Renal cortical epithelial cell (primary cell): ENCODE measurements at places on chromosomes 2 and 18. TPM values are rescaled to one million over a fixed set of nuclear protein-coding genes. Genes with fewer than 3 reads are reported as not detected.

FEV gene
- not detected in 2 replicates for total RNA-seq

SRD5A2 gene
- 0.20 TPM in 1 of 2 replicates, not detected in the other for total RNA-seq

NYAP2 gene
- not detected in 2 replicates for total RNA-seq

ANKRD30B gene
- total RNA-seq: not detected in 2 replicates

KHK gene
- 1.1 and 3.0 TPM in 2 replicates for total RNA-seq

ST6GAL2 gene
- 0.10 and 1.4 TPM in 2 replicates for total RNA-seq

PMAIP1 gene
- 11.6 and 69.3 TPM in 2 replicates for total RNA-seq

- peak; percentile 41 for DNase-seq
Observed at GRCh38 chr2:108377401-108377800, 353 bp upstream of the SULT1C4 start.

DNA sequence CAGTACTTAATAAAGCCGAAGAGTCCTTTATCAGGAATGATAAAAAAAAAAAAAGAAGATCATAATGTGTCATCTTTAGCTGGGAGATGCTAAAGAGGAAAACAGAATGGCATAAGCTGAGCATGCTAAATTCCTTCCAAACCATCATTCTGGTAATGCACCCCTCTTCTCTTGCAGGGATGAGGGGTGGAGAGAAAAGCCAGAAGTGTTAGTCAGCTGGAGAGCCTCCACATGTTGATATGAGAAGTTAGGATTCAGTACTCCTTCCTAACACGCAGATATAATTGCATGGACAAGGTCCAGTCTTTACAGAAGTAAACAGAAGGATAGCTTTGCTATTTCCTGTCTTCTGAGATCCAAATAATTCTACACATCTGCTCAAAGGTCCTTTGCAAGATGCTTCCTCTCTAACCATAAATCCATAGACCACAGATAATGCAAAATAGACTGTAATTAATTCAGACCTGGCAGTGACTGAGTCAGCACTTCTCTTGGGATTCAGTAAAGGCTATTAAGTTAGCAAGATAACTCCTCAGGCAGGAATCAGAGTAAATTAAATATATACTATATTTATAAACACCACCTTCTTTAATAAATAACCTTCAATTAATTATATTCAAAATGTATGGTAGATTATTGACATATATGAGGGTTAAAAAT, 930.0 kb upstream of the KLHL29 start:
- DNase-seq: no peak

DNA sequence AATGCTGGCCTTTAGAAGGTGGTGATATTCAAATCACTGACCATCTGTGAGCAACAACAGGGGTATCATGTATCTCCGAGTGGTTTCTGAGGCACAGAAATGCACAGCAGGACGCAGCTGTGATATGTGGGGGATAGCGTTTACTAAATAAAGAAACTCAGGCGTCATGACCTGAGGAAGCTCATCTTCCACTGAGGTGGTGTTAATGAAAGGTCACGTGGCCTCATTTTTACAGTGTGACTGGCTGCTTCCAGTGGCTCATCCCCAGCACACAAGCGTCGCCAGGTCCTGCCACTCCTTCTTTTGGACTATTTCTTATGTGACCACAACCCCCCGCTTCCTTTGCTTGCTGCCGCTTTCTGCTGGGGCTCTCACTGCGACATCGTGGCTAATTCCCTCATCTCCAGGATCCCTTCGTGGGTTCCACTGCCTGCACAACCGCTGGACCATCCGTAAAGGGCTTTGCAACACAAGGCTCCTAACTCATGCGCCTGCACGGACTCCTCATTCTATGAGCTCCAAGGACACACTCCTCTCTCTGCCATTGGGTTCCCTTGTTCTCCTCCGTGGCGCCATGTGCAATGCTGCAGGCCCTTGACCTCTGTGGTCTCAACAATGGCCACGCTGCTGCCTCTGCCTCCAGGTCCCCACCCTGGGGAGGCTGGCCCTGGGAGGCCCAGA, 109.3 kb downstream of the MBP start:
- no peak for DNase-seq

DNA sequence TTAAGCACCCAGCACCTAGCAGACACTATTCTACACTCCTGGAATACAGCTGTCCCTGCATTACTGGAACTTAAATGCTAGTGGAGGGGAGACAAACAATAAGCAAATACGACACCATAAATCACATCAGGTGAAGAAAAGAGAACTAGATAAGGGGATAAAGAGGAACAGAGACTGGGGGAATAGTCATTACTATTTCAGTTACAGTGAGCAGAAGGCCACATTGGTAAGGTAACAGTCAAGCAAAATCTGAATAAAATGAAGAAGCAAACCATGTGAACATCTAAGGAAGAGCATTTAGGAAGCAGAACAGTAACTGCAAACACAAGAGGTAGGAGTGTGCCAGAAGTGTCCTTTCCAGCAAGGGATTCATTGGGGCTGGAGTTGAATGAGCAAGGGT, 77.0 kb upstream of the PTPRM start:
- no peak for DNase-seq

- no peak for DNase-seq
Observed at GRCh38 chr2:25707927-25708590, 34.7 kb upstream of the DTNB start.

- peak; percentile 59 for DNase-seq
Observed at GRCh38 chr2:212548455-212548819, 9.8 kb upstream of the ERBB4 start.

GRCh38 chr18:63762518-63762917, 12.7 kb upstream of the SERPINB7 start:
- peak; percentile 68 for DNase-seq

DNA sequence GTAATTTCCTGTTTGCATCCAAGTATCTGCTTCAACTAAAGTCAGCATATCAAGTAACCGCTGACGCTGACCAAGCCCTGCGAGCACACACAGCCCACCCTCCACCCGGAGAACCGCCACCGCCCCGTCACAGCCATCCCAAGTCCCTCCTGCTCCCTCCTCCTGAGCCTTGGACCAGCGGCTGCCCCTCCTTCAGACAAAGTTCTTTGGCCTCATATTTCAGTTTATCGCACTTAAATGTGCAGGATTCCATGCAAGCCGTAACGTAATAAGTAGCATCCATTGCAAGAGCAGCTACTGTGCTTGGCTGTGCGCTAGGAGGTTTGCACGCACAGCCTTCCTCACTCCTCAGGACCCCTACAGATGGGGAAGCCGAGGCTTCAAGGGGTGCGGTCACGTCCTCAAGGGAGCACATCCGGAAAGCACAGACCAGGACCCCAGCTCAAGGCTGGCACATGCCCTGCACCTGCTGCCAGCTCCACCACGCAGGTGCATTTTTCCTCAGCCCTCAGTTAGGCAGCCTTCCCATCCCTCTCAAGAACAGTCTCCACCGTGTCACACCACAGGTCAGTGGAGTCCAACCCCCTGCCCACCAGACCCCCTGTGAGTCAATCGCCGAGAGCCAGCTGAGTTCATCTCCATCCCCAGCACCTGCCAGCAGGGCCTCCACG, 17.1 kb downstream of the PXDN start:
- DNase-seq: no peak

DNA sequence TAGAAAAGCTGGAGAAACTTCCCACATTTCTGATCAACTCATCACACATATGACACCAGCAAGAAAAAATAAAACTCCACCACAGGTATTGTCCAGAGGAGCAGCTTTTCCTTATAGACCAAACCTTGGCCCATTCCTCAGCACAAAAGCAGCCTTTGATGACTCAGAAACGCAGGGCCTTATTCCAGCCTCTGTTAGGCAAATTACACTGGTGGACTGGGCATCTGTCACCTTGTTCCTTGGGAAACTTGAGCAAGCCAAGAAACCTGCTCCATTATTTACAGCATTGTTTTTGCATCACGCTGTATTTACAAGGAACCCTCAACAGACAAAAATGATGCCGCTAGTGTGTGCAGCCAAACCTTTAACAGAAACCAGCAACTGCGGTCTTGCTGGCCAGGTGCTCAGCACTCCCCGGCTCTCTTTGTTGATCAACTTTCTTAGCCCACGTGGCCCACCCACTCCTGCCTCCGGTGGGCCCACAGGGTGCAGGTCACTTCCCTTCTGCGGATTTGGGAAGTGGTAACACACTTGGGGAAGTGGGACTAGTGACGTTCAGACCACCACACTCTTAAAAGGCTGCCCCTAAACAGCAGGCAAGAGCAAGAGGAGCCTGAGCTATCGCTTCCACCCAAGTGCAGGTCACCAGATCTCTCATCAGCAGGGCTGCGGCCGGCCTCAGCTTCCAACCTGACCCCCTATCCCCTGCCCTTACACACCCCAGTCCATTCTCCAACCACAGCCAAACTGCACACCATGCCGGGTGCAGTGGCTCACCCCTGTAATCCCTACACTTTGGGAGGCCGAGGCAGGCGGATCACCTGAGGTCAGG, 1.5 kb downstream of the AP1S3 start:
- DNase-seq: peak; percentile 53

DNA sequence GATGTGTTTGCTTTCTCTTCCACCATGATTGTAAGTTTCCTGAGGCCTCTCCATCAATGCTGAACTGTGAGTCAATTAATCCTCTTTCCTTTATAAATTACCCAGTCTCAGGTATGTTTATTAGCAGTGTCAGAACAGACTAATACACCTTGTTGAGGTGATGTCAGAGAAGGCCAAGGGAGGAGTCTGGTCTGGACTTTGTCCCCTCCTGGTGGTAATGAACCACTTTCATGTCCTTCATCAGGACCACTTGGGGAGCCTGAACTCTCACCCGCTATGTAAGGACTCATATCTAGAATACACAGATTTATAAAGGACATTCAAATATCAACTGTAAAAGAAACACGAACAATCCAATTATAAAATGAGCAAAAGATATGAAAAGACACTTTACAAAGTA, 2.9 kb upstream of the CTAGE1 start:
- DNase-seq: no peak

DNA sequence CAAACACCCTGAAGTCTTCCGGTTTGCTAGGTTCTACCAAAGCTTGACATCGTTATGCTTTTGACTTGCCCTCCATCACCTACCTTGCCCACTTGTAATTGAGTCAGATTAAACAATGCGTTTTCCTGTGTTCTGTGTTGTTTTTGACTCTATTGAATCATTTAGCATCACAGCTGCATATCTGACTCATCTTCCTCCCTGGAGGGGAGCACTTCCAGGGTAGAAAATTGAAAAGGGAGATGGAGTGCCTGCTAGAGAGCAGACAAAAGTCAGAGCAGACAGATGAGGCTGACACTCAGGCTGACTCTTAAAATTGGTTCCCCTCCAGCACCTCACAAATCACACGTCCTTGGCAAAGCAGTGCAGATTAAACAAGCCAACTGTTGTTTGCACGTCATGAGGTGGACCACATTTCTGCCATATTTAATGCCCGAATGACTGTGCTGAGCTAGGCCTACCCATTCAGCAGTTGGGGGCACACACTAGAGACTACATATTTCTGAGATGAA, 2.2 kb downstream of the MPP4 start:
- peak; percentile 54 for DNase-seq

DNA sequence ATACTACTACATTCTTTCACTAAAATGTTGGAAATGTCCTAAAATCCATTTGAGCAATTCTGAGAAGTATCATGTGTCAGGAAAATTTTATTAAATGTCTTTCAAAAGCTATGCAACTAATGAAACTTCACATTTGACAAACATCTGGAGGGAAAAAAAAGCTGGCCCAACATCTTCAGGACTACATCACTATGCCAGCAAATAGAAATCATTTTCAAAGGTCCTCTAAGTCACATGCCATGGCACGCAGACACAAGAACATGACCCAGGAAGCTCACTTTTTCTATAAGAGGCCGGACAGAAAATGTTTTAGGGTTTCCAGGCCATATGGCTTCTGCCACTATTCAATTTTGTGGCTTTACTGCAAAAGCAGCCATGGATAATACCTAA, 11.6 kb downstream of the KANSL3 start:
- DNase-seq: no peak

GRCh38 chr2:12045864-12046291, 299.4 kb downstream of the LPIN1 start:
- DNase-seq: no peak

DNA sequence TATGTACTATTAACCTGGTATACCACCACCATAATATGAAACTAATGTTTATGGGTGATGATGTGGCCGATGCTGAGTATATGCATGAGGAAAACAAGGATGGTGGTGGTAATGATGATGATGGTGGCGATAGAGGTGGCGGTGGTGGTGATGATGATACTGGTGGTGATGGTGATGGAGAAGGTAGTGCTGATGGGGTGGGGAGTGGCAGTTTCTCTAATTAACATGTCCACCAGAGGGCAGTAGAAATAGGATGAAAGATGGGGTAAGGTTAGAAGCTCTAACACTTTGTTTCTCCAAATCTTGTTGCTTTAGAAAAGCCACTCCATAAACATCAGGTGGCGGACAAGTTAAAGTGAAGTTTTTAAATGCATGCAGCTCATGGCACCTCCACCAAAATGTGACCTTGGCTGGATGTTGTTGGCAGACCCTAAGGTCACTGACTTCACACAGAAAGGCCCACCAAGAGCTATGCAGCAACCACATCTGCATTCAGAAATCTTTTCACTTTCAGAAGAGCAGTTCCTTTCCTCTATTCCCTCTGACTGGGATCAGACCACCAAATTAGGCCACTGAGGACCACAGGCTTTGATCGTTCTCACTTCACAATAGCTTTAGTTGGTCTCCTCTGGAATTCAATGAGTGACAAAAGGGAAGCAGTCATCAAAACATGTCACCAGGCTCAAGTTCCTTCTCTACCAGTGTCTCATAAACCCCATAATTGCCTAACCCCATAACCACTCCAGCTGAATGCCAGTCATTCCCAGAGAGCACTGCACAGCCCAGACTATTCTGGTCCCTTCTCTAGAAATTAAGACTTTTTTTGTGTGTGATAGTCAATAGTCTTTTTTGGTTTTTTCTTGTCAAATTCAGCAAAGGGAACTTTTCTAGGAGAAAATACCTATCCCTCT, 7.5 kb upstream of the BCL11A start:
- peak; percentile 17 for DNase-seq

GRCh38 chr2:43193652-43194120, 32.7 kb downstream of the ZFP36L2 start:
- DNase-seq: peak; percentile 40

GRCh38 chr18:48837676-48838075, 113.1 kb downstream of the SMAD7 start:
- no peak for DNase-seq

- no peak for DNase-seq
Observed at GRCh38 chr18:37554399-37554787, 11.2 kb downstream of the CELF4 start.

- peak; percentile 52 for DNase-seq
Observed at GRCh38 chr2:50401772-50402653, 629.9 kb downstream of the NRXN1 start.
